Eye (tissue), 1 donor: ENCODE measurements at places on chromosomes 2 and 18.
A peak's percentile ranks its signal among the peaks of the same experiment; 100 is the strongest.

GRCh38 chr18:11669271-11669947, 19.7 kb upstream of the GNAL start:
- DNase-seq: no peak

DNA sequence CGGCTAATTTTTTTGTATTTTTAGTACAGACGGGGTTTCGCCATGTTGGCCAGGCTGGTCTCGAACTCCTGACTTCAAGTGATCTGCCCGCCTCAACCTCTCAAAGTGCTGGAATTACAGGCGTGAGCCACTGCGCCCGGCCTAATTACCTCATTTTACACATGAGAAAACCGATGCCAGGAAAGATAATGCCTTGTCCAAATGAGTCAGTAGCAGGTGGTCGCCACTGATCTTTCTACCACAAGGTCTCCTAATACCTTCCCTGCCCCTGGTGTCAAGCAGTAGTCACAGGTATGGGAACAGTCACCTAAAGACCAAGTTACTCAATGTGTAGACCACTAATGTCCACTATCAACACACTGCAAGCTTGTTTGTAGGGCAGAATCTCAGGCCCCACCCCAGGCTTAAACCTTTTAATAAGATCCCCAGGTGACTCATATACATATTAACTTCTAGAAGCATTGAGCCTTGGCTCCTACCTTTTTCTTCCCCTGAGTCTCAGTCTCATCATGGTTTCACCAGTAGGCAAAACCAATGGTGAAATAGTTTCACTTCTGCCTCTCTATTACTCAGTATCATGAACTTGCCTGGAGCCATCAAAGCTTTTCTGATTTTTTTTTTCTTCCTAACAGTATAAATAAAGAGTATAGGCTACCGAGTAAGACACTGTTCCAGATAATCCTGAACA, 6.9 kb upstream of the EPB41L5 start:
- DNase-seq: no peak

DNA sequence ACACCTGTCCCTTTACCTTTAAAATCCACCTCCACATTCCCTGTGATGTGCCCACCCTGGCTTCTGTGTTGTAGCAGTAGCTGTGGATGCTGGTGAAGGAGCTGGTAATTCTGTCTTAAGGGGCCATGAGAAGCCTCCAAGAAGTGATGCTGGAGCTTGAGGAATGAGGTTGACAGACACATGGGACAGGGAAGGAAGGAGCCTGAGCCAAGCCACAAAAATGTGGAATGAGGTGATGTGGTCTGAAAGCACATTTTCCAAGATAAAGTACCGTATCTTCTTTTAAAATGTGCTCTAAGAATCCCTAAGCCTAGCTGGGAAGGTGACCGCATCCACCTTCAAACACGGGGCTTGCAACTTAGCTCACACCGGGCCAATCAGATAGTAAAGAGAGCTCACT, 31.2 kb downstream of the VWA3B start:
- DNase-seq: no peak

DNA sequence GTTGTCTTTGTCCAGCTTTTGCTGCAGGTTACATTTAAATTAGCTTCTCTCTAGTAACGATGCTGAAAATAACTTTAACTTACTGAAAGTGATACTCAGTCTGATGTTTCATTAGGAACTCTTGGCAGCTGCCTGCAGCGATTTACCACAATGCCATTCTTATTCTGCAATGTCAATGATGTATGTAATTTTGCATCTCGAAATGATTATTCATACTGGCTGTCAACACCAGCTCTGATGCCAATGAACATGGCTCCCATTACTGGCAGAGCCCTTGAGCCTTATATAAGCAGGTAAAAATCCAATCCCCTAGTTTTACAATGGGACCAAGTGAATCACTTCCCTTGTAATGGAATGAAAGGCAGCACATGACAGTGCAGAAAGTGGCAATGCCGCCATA, 16.3 kb upstream of the MFF start:
- DNase-seq: no peak

GRCh38 chr2:47173986-47174732, 19.1 kb upstream of the STPG4 start:
- DNase-seq: peak; percentile 64

DNA sequence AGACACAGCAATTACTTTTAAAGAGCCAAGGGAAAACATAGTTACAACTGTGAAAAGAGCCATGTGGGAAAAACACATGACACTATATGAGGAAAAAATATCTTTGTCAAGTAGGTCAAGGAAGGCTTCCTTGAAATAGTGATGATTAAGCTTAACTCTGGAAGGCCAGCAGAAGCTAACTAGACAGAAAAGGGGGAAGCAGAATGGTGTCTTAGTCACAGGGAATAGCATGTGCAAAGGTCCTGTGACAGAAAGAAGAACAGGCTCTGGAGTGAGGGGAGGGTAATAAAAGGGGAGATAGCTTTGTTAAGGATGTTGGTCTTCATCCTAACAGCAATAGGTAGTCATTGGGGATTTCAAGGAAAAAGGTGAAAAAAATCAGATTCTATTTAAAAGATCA, 64.0 kb downstream of the ARHGAP25 start:
- DNase-seq: no peak

DNA sequence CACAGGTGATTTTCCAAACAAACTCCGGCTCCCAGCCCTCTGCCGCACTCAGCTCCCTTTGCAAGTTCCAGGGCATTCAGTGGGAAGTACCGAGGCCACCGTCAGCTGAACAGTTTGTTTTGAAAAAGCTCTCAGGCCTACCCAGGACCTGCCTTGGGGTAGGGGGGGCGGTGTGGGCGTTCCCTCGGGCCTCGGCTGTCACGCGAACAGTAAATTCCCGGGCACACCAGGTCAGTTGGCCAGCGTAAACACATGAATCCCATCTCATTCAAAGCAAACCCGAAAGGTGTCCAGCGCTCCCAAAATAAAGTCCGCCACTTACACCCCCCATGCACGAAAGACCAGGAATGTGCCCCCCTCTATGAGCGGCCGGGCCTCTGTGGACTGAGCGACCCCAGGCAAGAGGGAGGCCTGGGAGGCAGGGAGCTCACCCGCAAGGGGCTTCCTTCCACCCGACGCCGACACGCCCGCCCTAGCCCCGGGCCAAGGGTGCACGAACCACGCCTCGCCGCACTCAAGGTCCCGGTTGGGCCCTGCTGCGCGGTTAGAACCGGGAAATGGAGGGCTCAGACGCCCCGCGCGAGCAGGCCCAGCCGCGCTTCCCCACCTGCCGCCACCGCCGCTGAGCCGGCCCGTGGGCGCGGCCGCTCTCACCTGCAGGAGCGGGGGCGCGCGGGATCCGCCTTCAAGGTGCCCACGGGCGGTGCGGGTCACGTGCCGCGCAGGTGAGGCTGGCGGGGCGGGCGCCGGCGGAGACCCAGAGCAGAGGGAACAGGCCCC, at the start of gene WDSUB1:
Gene WDSUB1, minus strand, starts transcription at position 775 of the 780 bp plus-strand sequence. CDS start 3,634 bp downstream, outside the sequence.
- peak; percentile 82 for DNase-seq

DNA sequence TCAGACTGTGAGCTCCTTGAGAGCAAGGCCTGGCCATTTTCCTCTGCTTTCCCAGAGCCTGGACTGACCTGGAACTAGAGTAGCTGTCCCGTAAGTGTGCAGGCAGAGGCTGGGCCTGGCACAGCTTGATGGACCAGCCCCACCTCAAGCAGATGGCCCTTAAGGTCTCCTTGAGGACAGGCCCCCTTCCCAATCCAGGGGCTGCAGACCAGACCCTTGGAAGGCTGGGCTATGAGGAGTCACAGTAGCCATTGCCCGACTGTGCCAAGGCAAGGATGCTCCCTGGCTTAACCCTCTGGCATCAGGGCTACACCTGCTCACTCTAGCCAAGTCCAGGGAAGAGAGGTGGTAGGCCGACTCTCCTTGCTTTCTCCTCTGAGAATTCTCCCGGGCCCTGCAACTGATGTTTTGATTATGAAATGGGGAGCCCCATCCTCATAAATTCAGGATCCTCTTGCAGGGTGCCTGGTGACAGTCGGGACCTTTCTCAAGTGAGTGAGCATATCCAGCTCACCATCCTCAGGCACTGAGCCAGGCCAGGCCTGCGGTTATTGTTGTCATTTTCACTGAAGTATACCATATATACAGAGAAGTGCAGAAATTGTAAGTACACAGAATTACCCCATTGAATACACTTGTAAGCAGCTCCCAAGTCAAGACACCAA, 51.7 kb downstream of the DPYSL5 start:
- DNase-seq: no peak

- DNase-seq: peak; percentile 71
These were observed 12.6 kb downstream of the ITPRID2 start for GRCh38 chr2:181904022-181904632.

DNA sequence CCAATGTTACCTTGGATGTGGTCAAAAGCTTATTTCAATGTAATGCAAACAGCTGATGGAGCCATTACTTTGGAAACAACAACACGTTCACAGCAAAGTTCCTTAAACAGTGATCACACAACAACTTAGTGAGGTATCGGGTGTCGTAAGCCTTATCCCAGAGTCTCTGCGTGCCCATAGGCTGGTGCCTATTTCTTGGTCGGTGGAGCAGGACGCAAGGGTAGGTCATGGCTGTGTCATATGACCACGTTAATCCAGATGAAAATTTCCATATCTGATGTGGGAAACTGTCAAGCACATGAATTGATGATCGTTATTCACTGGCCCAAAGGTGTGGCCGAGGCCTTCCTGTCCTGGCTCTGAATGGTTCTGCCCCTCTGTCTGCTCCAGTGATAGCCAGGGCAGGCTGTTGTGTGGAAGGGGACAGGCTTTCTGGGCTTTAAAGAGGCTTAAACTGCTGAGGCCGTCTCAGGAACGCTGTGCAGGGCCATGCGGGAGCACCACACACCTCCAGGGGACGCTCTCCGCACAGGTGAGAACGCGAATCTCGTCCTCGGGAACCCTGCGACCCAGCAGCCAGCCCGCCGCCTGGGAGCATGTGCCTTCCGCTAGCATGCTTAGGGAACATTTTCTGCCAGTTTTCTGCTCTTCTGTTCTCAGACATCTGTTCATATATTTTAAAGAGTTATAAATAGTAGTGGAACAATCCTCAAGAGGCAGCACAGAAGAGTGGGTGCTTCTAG, 90.6 kb downstream of the KCTD1 start:
- peak; percentile 43 for DNase-seq

DNA sequence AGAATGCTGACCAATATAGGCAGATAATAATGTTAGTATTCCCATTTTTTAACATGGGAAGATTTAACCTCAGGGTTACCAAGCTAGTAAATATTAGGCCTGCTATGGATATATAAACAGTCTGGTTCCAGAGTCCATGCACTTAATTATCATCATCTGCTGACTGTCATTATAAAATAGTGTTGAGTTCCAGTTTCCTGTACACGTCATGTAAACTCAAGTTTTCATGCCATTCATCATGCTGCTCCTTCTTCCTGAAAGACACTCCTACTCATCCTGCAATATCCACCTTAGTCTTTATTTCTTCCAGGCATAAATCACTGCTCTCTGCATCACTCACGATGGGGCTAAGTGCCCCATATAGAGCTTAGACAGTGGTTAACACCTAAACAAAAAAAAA, 420.8 kb upstream of the SPHKAP start:
- DNase-seq: no peak
